ENCODE measurements at places on chromosomes 2 and 18.

DNA sequence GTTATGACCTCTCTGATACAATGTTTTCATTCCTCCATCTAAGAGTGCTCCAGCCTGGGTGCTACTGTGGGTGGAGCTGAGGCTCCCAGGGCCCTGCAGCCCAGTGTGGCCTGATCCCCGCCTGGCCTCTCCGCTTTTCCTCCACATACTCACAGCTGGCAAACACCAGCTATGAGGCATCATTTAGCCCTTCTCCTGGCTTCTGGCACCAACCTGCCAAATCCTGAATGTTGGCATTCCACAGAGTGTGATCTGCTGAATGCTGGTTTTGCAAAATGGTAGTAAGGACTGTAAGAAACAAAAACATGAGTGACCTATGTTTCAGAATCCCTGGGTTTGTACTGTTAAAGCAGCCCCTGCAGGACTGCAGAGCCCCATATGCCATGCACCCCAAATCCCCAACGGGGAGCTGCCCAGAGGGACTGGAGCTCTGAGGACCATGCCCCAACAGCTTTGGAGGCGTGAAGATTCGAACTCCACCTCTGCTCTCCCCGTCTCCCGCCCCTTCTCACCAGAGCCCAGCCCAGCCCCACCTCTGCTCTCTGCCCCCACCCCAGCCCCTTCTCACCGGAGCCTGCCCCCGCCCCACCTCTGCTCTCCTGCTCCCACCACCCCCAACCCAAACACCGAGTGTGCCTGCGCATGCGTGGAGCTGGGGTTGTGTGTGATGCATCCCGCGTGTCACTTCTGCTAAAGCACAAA is 4.2 kb downstream of the SLC66A2 start:
- DNase-seq = no peak

DNA sequence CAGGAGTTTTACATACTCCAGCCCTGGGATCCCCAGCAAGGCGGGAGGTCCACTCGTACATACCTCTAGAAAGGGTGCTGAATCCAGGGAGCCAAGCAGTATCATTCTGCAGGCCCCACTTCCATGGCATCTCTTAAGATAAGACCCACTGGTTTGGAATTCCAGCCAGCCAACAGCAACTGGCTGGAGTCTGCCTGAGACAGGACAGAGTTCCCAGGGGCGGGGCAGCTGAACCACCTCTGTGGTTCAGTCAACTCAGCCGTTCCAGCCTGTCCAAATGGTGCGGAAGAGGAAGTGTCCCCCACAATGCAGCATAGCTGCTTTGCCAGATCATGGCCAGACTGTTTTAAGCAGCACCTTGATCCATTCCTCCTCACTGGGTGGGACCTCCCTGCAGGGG is 33.2 kb downstream of the ZNF892 start:
- no peak for DNase-seq

DNA sequence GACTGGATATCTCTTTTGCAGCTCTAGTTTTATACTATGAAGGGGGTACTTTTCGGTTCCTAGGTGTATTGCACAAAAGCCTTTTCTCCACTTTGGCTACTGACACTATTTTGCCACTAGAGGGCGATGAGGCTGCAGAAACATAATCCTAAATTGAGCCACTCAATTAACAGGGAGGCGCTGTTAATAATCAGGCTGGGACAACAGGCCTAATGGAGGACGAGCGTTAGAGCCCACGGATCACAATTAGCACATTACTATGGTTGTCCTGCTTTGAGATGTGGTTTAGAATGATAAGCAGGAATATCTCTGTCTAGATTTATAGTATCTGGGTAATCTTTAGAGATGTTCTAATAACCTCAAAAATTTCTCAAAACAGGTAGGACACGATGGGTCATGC is 62.2 kb upstream of the PMAIP1 start:
- DNase-seq = no peak

DNA sequence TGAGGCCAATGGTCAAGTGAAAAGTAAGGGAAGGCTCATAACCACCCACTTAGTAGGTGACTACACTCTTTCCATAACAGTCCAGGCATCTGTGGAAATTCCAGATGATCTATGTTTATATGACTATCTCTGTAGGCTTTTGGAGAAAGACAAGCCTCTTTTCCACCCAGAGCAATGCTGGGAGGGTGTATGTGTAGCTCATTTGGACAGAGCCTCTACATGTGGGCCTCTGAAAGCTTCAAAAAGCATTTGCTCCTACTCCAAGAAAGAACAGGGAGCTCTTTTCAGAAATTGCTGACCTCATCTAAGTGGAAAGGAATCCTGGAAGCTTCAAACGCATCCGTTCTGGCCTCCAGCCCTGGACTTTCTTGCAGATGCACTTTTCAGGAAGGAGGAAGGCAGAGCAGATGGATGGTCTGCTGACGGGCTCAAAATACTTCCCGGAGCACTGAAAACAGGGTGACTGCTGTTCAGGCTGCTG is 308.7 kb downstream of the LRATD1 start:
- DNase-seq = no peak

- no peak for DNase-seq
Measured at GRCh38 chr18:48698707-48699106, 159.9 kb downstream of the CTIF start.

GRCh38 chr2:42868874-42869273 is 76.5 kb upstream of the HAAO start:
- no peak for DNase-seq

DNA sequence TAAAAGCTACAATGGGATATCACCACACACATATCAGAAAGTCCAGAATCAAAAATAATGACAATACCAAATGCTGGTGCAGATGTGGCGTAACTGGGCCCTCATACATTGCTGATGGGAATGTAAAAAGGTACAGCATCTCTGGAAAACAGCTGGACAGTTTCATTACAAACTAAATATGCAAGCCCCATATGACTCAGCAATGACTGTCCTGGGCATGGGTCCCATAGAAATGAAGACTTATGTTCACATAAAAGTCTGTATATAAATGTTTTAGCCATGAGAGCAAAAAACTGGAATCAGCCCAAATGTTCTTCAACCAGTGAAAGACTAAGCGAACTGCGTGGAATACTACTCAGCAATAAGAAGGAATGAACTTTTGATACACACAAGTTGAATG is 56.7 kb downstream of the ALPK2 start:
- no peak for DNase-seq

- no peak for DNase-seq
Measured at GRCh38 chr2:121689356-121689755, 40.1 kb upstream of the CLASP1 start.

GRCh38 chr18:55387139-55387984 is 200.6 kb downstream of the TCF4 start:
- no peak for DNase-seq

DNA sequence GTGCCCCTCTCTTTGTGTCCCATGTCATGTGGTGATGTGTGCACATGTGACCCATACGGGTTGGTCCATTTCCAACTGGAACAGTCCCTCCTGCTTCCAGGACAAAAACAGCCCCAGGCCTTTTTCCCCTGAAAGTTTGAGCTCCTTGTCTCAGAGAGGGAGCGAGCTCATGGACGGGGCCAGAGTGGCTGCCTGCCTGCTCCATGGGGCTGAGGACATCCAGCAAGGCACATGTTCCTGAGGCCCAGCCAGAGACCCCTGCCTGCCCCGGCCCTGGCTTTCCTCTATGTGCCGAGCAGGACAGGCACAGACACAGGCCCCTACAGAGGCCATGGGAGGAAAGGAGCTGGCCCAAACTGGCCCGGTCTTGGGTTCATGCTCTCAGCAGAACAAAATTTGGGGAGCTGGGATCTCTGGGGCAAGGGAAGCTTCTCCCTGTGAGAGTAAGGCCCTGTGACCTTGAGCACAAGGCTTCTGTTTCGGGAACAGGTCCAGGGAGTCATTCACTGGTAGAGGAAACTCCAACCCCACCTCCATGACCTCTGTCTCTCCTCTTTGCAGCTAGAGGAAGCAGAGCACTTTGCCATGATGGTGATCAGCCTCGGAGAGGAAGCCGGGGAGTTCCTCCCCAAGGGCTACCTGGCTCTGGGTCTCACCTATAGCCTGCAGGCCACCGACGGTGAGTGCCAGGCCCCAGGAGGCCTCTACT is 105.8 kb upstream of the MCFD2 start:
- no peak for DNase-seq

DNA sequence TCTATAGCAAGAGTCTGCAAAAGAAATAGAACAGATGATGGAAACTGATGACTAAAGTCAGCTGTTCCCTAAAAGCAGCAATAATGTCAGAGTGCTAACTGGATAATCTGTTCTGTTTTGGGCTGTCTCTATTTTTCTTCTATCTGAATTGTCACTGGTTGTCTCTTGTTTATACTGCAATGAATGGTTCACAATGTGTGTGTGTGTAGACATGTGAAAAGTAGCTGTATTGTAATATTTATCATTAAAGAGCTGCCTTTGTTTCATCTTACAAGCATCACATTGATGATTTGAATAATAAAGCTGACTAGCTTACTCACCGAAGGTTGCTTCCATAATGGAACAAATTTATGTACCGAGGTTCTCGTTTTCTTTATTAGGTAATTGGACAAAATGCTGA is 456.0 kb upstream of the ZEB2 start:
- no peak for DNase-seq

DNA sequence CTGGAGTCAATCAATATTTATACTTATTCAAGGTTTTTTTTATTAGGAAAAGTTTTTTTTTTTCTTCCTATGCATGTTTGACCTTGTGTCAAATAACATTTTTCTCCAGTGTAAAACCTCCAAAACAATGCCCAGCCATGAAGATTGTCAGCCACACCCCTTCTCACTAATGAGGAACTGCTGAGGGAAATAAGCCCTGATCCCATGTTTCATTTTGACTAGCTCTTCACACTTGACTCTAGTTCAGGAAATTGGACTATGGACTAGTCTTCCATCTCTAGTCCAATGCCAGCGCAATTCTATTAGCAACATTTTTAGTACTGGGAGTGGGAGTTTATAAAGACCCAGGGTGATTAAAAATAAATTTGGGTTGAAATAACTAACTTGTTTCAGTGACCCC is 275.6 kb upstream of the CXCR4 start:
- DNase-seq = no peak

- DNase-seq = no peak
Measured at GRCh38 chr18:32478317-32478716, 7.6 kb upstream of the GAREM1 start.

- no peak for DNase-seq
Measured at GRCh38 chr18:76670564-76671288, 151.6 kb upstream of the ZNF236 start.

DNA sequence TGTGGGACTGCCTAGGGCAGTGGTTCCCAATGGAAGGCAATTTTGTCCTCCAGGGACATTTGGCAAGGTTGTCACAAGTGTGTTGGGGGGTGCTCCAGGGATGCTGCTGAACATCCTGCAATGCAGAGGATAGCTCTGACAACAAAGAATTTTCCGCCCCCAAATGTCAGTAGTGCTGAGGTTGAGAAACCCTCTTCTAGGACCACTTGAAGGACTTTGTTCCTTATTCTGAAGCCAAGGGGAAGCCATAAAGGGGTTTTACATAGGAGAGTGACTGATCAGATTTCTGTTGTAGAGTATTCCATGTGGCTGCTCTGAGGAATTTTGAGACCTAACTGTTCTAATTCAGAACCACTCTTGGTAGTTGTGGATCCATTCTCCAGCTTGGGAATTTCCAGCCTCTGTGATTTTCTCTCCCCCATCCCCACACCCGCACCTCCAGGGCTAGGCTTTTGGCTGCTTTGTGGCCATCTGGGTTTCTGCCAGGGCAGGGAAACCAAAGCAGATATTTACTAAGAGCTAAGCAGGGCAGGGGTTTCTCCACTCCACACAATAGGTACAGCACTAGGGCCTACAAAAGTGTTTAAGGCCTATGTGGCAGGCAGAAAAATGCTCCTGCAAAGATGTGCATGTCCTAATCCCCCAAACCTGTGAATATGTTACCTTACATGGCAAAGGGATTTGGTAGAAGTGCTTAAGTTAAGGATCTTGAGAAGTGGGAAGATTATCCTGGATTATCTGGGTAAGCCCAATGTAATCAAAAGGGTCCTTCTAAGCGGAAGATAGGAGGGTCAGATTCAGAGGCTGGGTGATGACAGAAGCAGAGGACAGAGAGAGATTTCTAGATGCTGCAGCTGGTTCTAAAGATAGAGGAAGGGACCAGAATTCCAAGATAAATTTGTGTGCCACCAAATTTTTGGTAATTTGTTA is 135.4 kb downstream of the TMEM17 start:
- DNase-seq = no peak

- DNase-seq = no peak
Measured at GRCh38 chr2:121866789-121867188, 111.3 kb downstream of the TSN start.

DNA sequence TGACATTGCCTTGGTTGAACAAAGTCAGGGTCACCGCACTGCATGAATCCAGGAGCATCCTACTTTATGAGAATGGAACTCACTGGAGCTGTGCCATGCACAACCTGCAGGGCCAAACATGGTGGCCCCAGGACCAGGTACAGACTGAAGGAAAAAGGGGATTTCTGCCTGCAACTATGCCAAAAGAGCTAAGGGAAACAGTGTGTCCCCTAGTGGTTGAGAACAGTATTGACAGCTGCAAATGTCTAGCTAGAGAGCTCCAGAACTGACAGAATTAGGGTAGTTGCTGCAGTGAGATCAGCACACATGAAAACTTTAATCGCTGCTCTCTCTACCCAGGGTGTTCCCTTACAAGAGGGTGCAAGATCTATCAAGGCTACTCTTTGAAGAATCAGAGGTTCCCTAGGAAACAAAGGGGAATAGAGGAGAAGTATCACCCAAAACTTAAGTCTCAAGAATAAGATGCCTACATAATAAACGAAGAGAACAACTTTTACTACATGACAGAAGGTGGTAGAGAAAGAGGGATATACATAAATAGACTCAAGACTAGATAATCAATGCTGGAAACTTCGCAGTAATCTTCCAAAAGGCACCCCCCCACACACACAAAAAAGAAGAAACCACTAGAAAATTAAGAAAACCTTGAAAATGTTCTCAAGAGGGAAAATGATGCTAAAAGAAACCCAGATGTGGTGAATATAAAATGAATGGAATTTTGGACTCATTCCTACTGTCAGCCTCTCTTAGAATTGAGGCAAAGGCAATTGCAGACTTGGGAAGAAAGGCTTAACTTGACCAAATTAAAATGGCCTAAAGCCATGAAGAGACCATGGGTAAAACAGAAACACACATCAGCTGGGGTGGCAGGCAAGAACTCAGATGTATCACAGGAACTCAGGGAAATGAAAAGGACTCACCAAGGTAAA is 43.6 kb upstream of the IHH start:
- DNase-seq = peak; percentile 34

- no peak for DNase-seq
Measured at GRCh38 chr2:207239754-207240494, 74.2 kb upstream of the KLF7 start.

- no peak for DNase-seq
Measured at GRCh38 chr2:238387332-238387731, 39.4 kb upstream of the ASB1 start.

Data from GM12892 (cell line).